ENCODE measurements at places on chromosomes 6 and 20.
A peak's percentile ranks its signal among the peaks of the same experiment; 100 is the strongest.

DNA sequence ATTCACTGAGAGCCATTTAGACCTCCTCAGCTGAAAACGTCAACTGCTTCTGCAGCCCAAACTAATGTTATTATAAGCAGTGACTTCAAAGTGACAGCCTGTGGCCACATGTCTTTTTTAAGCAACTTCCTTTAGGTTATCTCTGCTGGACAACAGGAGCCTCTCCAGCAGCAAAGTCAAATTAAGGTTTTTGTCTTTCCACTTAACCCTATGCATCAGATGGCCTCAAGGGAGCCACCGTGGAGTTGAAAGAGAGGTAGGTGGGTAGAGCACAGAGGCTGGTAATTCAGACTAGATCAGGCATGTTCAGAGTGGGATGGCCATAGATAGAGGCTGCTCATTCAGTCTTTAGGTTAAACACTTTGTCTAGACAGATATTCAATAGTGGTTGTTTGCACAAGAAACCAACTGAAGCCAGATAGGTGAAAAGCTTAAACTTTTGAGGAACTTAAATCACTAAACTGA is 300.6 kb upstream of the ECI2 start:
- no peak for DNase-seq

DNA sequence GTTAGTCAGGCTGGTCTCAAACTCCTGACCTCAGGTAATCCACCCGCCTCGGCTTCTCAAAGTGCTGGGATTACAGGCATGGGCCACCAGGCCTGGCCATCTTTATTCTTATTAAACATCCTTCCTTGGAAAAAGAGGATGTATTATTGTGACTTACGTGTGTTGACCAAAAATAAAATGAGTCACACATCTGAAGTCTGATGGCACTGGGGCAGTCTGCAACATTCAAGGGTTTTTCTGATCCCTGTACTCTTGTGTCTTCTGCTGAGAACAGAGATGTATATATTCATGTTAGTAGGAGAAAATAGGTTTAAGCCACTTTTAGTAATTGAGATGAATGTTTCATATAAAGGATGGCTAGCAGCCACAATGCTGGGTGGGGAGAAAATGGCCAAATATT is 129.9 kb upstream of the RIPOR2 start:
- no peak for DNase-seq

DNA sequence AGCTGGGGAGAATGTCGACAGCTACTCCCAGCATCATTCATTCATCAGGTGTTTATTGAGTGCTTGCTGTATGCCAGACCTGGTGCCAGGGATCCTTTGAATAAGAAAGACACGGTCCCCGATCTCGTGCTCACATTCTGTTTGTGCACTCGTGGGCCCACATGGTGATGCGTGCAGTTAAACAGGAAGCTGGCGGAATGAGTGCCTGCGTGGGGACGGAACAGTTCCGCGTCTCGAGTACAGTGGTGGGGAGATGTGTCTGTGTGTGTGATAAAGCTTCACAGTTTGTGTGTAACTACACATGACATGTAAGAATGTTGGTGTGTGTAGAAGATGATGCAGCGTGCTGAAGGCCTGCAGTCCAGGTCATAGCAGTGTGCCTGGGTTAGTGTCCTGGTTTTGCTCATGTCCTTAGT is 6.5 kb downstream of the RBM38 start:
- no peak for DNase-seq

GRCh38 chr6:32635526-32636123 is 1.6 kb upstream of the HLA-DQA1 start:
- DNase-seq, result no peak

DNA sequence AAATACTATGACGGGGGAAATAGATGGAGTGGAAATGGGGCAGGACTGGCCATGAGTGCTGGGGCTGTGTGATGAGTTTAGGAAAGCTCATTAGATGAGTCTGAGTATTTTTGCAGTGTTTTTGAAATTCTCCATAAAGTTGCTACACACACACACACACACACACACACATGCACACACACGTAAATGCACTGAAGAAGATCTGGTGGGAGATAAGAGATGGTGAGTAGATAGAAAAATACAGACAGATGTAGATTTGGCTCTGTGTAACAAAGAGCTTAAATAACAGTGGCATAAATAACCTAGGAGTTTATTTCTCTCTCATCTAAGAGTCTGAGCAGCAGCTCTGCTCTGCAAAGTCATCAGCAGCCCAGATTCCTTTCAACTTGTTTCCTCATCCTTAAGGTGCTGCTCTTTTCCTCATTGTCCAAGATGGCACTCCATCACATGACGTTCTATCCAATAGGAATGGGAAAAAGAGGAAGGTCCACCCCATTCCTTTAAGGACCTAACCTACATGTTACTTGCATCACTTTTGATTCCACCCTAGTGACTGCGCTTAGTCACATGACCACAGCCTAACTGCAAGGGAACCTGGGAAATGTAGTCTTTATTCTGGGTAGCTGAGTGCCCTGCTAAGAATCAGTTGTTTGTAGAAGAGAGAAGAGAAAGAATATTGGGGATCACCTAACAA is 76.4 kb downstream of the EYA2 start:
- DNase-seq, result peak; percentile 67

DNA sequence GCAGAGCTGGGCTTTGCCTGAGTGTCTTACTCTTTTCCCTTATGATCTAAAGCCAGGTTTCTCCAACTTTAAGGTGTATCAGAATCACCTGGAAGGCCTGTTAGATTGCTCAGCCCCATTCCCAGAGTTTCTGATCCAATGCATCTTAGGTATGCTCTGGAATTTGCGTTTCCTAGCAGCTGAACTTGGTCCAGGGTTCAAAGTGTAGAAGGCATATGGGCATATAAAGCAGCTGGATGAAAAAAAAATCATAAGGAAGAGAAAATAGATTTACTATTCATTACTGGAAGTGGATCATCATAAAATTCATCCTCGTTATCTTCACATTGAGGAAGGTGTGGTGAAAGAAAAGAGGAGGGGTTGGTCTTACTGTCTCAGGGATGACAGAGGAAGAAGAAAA is 56.8 kb upstream of the CDKAL1 start:
- no peak for DNase-seq

GRCh38 chr20:35942243-35942642 is 12.1 kb downstream of the SCAND1 start:
- DNase-seq, result peak; percentile 74

GRCh38 chr6:170476360-170476759 is 76.7 kb downstream of the PSMB1 start:
- DNase-seq, result no peak

GRCh38 chr20:43586641-43587040 is 4.1 kb upstream of the IFT52 start:
- DNase-seq, result peak; percentile 13

GRCh38 chr20:53515749-53516148 is 77.9 kb downstream of the ZNF217 start:
- DNase-seq, result no peak

DNA sequence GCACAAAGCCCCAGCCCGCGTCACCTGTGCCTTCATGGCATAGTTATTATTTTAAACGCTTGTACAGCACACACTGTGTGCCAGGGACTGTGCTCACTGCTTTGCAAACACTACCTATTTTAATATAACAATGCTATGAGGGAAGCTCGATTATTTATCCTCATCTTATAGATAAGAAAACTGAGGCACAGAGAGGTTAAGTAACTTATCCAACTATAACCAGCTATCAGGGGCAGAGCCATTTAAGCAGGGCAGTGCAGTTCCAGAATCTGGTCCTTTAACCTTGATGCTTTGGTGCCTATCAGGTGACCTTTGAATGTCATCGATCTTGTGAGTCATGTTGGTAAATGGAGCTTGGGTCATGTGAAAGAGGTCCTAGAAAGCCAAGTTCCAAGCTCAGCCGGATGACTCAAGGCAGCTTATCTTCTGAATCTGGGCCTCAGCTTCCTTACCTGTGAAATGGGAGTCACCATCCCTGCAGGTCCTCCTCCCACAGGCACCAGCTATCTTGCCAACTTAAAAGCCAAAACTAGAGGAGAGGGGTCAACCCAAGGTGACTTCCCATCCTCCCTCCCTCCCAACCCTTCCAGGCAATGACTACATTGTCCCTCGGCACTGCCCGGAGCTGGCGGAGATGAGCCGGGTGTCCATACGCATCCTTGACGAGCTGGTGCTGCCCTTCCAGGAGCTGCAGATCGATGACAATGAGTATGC is 56.4 kb upstream of the TTPAL start:
- DNase-seq, result no peak

DNA sequence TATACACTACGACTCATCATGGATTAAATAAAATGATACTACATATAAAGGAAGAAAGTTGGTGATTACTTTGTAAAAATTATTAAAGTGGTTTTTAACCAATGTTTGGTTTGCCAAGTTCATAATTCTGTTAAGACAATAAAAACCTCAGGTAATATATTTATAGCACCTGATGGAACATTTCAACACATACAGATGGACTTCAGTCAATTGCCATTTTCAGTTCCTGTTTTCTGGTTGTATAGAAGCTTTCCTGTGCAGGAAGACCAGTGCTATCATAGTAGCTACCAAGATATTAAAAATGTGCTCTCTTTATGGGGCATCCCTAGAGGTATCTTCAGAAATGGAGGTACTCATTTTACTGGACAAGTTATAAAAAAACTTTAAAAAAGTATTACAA is 1686.4 kb downstream of the GRIK2 start:
- DNase-seq, result no peak
